CD4-positive, alpha-beta T cell treated with Interleukin-12 subunit alpha and Interleukin-12 subunit beta, for 1 hour (primary cell): ENCODE measurements at places on chromosomes 5 and 9.

DNA sequence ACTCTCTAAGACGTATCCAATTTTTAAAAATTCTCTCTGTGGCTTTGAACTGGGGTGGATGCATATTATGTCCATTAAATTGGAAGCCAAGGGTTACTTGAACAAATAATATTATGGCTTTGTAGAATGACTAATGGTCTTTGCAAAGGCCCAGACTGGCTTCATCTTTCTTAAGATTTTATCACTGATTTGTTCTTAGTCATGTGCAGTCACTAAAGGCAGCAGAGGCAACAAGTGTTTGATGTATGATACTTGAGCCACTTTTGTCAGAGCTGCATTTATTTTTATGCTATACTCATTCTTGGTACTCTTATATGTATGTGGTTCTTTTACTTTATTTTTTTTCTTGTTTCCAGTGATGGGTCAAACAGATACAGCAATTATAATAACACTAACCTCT is 152.2 kb downstream of the NR2F1-AS1 start:
- no peak for DNase-seq

GRCh38 chr5:117455236-117456233 is 880.9 kb upstream of the SEMA6A start:
- no peak for DNase-seq

- no peak for DNase-seq
These were observed 69.3 kb downstream of the SH3RF2 start for GRCh38 chr5:146005723-146006122.

DNA sequence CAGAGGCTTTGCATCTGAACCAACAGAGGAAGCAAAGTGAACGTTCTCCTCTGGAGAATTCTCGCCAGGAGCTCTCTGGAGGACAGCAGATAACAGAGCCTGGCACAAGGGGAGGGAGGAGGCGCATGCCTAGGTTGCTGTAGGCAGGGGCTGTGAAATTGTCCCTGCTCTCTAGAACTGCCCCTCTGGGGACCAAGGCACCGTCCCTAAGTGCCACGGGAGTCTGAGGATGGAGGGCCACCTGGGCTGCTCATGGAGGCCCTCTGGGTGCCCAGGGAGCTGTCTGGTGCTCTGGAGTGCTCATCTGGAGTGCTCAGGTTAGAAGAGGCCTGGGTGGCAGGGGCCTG is 77.6 kb downstream of the CACNA1B start:
- no peak for DNase-seq

DNA sequence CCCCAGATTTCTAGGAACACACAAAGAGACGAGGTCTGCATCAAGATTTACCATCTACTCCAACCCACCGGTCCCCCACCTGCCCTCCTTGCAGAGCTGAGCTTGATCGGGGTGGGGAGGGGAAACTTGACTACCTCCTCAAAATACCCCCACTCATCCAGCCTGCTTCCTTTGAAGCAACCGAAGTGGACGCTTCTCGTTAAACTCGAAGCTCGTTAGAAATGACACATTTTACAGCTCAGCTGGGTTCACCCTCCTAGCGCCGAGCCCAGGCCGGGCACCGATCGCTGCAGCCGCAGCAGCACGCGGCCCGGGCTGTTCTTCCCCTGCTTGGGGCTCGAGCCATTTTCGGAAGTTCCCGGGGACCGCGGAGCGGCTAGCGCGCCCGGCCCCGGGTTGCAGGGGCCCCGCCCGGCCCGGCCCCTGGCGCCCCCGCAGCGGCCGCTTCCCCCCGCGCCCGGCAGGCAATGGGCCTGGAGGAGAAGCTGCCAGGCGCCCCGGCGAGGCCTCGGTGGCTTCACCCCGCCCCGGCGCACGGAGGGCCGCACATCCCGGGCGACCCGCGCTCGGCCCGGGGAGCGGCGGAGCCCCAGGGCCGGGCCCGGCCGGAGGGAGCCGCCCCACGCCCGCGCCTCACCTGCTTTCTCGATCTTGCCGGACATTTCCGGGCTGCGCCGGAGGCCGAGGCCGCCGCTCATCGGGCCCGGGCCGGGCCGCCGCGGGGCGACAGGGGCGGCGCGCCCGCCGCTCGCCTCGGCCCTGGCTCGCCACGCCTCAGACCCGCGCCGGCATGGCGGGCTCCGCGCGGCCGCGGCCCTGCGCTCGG is 530 bp downstream of the RAPGEF1 start:
- peak; percentile 55 for DNase-seq

DNA sequence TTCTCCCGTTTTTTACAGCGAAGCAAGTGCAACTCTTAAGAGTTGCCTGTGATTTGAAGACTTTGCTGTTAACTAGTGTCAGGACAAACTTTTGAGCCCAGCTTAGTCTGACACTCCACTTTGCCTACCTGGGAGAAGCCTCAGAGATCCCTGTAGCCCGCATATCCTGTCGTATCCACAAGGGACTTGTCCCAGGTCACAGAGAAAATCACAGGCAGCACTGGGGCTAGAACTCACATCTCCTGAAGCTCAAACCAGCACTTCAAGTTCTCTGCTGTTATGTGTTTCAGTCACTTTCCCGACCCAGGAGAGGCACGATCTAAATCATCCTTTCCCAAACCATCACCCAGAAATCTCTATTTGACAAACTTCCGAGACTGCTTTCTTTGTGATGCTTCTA is 584.5 kb downstream of the ACTL7B start:
- no peak for DNase-seq

GRCh38 chr9:16705111-16705604 is 165.3 kb downstream of the BNC2 start:
- DNase-seq: no peak

DNA sequence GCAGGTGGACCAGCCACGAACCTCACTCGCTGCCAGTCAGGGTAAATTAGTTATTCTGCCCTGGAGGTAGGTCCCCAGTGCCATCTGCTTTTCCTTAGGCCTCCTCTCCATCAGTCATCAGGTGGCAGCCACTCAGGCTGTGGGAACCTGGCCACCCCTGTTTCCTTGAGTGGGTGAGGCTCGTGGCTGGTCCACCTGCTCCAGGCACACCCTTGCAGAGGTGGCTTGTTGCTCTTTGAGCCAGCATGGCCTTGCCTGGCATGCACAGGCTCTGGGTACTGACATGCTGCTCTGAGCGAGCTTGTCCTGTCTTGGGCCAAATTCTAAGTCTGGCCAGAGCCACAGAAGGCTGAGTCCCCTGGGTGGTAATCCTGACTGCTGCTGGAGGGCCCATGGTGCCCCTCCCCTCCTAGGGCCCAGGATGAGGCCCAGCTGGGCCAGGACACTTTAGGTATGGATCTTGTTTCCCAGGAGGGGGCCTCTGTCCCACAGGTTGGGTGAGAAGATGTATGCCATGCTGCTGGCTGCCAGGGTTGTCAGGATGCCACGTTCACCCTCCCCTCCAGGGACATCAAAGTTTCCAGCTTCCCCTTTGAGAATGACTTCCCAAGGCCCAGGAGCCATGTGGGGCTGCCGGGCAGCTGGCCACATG is 17.0 kb upstream of the ZNF484 start:
- DNase-seq: no peak

- no peak for DNase-seq
These were observed 73.1 kb downstream of the RGS3 start for GRCh38 chr9:113536483-113537228.

DNA sequence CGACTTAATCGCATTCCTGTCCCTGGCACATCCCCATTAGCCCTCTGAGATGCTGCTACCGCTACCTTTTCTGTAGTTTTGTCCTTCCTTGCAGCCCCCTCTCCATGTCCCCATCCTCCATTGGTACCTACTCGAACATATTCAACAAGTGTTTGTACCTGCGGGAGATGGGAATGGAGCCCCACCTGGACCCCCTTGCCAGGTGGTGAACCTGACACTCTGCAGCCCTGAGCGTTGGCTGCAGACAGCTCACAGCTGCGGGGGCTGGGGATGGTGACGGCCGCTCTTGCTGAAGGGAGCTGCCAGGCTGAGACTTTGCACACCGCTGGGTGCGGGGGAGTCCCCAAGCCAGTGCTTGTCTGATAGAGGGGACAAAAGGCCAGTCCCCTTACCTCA is 96.3 kb upstream of the DAP start:
- DNase-seq: no peak

- DNase-seq: no peak
These were observed 51.0 kb downstream of the FGF18 start for GRCh38 chr5:171470420-171470819.

DNA sequence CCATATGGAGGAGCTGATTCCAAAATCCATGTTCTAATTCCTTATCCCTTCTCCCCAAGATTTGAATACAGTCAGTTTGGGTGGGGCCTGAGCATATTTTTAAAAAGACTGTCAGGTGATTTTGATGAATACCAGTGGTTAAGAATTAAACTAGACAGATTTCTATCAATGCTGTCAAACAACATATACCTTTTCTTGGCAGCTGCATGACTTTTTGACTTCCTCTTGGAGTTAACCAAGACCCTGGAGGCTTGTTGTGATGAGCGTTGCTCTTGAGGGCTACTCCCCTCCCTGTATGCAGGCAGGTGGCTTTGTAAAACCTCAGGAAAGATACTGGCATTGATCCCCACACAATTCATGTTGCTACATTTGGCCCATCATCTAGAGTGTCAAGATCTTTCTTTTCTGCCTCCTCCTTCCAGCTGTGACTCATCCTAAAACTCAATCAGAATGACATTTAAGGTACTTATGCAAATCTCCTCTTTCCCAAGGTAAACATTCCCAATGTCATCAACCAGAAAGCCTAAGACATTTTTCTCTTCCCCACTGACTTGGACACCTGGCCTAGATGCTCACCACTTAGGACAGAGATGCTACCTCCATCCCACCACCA is 61.7 kb downstream of the PPP2R2B start:
- DNase-seq: no peak

- DNase-seq: no peak
These were observed 1751.3 kb upstream of the WWC1 start for GRCh38 chr5:166540156-166540555.

DNA sequence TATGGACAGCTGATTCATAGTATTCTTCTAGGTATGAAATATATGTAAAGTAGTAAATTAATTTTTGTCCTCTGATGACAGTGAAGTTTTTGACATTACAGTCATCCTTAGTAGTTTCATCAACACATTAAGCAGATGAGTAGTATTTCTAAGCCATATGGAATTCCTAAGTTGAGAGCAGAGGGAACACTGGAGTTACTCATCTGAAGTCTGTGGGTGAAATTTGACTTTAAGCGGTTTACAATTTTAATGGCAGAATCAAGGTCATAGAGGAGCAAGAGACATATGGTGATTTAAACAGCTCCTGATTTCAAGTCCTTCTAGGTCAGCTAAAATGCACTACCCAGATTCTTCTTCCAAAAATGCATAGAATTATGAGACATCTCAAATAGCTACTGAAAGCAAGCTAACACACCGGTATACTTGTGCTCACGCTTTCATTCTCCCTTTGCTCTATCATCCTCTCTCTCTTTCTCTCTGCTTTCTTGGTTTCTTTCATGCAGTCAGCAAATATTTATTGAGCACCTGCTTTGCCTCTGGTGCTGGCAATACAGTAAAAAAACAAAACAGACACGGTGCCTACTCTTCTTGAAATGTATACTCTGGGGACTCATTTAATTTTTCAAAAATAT is 235.9 kb downstream of the FER start:
- no peak for DNase-seq

DNA sequence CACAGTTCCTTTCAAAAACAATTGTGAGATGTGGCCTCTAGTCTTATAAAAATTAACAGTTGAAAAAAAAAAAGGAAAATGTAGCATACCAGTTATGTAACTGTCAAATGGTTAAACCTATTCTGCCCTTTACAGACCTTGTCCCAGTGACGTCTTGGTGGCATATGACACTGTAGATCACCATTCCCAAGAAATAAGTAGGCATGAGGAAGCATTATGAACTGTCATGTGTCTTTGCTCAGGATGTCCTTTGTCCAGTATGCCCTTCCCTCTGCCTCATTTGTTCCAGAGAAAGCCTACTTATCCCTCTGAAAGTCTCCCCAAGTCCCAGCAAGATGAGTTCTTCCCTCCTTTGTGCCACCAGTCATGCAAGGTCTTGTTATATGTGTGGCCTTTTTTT is 63.2 kb downstream of the PAM start:
- no peak for DNase-seq

- DNase-seq: no peak
These were observed 524 bp downstream of the MEGF10 start for GRCh38 chr5:127290946-127291693.

DNA sequence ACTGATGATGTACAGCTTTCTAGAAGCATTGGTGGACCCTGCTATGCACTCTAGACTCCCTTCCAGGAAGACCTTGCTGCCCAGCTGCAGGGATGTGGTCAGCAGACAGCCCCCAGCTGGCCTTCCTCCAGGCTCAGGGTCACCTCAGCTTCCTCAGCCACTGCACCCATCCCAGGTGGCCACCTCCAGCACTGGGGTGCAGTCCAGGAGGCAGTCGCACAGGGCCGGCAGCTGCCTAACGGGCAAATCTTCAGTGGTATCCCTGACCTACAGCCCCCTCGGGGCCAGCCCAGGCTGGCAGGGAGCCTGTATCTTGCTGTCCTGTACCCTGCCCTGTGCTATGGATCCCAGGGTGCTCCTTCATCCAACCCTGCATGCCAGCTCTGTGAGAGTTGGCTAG is 81.8 kb downstream of the GADD45G start:
- no peak for DNase-seq

DNA sequence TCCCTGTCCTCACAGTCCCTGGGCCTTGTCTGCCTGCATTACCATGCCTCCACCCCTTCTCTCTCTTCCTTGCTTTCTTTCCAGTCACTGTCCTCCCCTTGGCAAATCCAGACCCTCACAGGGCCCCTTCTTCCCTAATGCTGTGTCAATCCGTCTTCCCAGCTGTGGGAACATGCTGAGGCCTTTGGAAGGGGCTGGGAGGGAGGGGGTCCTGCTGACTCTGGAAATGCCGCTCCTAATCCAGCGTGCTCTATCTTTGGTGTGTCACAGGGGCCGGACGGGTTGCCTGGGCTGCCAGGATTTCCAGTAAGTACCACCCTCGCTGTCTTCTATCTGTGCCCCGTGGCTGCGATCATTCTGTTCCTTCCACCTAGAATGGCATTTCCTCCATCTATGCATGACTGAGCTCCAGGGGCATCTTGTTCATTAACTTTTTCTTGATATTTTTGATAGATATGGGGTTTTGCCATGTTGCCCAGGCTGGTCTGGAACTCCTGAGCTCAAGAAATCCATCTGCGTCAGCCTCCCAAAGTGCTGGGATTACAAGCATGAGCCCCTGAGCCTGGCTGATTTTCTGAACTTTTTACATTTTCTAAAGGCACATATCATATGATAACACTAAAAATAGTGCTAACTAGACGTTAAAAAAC is 64.5 kb upstream of the TGFBR1 start:
- no peak for DNase-seq

DNA sequence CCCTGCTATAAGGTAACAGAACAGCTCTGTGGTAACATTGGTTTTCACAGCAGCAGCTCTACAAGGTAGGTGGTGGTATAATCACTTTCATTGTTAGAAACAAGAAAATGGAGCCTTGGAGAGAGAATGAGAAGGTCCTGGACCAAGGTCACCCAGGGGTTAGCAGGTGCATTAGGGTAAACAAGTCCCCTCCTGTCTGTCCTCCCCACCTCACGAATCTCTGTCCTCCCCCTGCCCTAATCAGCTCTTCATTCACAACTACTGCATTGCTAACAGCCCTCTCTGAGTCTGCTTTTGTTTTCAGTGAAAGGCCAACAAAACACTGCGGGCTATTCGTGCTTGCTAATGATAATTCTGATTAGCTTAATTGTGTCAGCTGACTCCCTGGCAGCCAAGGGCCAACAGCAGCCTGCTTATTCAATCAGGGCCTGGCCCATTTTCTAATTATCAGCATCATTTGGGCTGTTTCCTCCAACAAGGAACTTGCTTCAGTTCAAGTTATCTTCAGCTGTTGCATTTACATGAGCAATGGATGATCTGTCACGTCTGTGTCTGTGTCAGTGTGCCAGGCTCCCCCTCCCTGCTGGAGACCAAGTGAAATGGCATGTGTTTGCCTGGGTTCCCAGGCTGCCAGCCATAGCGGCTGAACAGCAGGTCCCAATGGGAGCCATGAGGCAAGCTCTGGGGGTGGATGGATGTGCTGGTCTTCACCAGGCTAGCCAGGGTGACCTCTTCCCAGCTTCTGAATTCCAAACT is 56.7 kb upstream of the EQTN start:
- DNase-seq: no peak
